ENCODE measurements at places on chromosomes 13 and 19.

DNA sequence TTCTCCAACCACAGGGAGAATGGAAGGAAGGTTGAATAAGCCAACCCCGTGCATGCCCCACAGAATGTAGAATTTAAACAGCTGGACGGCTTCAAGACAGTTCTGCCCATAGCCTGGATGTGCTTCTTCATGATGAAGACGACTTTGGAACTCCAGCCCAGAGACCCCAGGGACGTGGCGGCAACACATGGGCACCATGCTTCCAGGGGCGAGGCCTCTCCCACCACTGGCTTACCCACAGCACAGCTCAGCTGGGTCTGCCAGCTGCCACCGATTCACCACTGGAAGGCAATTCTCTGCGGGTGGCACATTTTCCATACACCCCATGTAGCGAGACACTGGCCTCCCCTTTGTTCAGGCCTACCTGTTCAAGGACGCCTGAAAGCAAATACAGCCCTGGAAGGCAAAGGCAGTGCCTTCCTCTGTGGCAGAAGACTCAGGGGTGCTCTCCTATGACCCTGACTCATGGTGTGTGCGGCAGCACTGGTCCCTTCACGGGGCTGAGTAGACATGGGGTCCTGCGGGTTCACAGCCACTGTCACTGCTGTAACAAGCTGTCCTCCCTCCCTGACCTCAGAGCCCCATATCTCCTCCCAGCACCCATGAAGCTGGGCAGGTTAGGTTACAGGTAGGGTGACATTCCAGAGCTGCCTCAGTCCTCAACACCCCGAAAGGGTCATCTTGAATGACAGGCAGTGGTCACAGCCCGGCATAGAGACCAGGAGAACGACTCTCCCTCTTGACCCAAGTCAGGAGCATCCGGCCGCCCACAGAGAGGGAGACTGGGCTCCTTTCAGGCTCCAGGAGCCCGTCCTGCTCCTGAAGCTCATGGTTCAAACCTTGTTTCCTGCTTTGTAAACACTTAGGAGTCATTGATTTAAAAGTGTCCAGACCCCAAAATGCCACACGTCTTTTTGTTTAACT lies 72.7 kb downstream of the SPACA7 start:
- no peak for DNase-seq

DNA sequence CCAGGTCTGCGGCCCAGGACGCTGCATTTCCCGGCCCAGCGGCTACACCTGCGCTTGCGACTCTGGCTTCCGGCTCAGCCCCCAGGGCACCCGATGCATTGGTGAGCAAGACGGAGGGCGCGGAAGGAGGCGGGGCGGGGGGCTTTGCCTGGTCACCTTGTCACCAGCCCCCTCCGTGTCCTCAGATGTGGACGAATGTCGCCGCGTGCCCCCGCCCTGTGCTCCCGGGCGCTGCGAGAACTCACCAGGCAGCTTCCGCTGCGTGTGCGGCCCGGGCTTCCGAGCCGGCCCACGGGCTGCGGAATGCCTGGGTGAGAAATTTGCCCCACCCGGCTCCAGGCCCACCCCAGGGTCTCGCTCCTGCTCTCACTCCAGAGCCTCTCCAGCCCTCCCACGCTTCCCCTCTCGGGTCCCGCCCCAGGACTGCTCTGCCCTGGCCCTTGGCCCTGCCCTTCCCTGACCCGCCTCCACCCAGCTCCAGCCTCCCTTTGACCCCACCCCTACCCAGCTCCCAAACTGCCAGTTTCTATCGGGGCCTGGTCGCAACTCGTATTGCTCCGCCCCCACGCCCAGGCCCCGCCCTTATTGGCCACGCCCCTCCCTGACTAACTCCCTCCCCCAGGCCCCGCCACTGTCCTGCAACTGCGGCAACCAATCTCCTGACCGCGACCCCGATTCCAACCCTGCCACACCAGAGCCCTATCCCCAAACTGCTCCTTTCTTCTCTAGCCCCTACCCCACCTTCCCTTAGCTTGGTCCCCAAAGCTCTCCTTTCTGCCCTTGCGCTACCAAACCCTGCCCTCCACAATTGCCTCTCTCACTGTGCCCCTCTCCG lies 8.6 kb downstream of the LTBP4 start:
- DNase-seq: peak; percentile 90

- DNase-seq: no peak
These were observed 5.9 kb upstream of the PLAUR start for GRCh38 chr19:43675906-43676305.

DNA sequence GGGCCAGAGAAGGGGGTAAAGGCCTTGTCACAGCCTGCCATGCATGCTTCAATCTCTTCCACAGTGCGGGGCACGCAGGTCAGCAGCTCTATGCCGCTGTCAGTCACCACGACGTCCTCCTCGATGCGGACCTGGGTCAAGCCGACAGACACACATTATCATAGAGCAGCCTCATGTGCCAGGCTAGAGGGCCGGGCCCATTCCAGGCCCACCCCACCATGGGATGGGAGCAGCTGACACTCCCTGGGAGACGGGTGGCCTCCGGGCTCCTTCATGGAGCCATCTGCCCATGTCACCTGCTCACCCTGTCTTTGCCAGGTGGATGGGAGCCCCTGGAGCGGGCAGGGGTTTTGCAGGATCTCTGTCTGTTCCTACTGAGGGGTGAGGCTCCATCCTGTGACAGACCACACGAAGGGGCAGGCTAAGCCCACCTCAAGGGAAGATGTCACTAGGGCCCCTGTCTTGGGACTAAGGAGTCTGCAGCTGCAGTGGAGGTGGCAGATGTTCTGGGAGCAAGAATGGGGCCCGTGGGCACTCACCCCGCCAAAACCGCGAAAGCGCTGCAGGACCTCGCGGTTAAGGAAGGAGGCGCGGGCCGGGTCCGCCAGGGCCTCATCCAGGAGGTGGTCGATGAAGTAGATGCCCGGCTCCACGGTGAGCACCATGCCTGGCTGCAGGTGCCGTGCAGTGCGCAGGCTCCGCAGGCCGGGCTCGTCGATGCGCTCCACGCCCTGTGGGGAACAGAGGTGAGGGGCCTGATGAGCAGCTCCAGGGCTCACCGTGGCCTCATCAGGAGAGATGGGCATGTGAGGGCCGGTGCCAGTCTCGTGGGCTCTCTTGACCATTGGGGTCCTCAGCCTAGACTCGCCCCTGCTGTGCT lies 14.1 kb downstream of the CEBPG start:
- DNase-seq: no peak

DNA sequence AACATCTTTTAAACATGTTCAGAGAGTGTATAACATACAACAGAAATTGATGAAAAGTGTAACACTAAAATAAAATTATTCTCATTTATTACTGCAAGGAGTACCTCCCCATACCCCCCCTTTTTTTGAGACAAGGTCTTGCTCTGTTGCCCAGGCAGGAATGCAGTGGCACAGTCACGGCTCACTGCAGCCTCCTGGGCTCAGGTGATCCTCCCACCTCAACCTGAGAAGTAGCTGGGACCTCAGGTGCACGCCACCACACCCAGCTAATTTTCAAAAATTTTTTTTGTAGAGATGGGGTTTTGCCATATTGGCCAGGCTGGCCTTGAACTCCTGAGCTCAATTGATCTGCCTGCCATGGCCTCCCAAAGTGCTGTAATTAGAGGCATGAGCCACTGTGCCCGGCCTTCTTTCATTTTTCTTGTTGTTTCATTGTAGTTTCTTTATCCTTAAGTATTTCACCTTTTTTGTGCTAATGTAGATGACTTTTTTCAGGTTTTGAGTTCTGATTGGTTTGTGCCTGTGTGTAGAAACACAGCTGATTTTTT lies 28.3 kb downstream of the GATAD2A start:
- DNase-seq: no peak

DNA sequence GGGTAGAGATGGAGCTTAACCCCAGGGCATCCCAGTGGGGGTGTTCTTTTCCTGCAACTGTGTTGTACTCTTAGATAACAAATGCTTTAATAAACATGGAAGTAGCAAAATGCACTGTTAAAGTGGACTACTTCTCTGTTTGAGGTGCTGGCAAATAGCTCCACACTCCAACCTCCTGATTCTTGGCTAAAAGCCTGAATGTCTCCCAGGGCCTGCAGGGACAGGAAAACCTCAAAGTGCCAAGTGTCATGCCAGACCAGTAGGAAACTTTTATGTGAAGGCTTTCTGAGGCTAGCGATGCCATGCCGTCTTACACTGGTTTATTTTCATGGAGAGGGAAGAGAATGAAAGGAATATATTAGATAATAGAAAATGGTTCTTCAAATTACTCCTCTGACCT lies 6.8 kb downstream of the FREM2 start:
- DNase-seq: no peak

DNA sequence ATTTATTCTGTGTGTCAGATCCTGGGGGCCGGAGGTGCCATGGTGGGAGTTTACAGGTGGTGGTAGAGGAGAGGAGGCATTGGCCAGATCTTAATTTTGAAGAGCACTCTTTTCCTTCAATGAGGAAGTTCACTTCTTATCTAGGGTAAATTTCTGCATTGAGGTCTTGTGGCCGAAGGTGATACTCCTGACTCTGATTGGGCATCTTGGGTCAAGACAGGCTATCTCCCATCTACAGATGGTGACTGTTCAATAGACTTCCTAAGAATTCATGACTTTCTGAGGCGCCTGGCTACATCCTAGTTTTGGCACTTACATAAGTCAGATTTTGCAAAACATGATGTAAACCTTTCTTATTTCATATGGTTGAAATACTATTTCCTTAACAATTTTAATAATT lies 135.2 kb downstream of the SUCLA2 start:
- no peak for DNase-seq

- no peak for DNase-seq
These were observed 1064.9 kb downstream of the SLITRK5 start for GRCh38 chr13:88736026-88736425.

DNA sequence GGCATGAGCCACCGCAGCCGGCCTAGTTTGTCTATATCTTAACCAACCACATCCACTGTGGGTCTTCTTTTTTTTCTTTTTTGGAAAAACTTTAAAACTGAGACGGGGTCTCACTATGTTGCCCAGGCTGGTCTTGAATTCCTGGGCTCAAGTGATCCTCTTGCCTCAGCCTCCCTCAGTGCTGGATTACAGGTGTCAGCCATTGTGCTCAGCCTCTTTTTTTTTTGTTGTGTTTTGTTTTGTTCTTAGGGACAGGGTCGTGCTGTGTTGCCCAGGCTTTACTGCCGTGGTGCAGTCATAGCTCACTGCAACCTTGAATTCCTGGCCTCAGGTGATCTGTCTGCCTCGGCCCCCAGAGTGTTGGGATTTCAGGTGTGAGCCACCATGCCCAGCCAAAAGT lies 7.4 kb downstream of the SNRNP70 start:
- no peak for DNase-seq

GRCh38 chr19:12888006-12888603 lies 1.1 kb upstream of the KLF1 start:
- no peak for DNase-seq

DNA sequence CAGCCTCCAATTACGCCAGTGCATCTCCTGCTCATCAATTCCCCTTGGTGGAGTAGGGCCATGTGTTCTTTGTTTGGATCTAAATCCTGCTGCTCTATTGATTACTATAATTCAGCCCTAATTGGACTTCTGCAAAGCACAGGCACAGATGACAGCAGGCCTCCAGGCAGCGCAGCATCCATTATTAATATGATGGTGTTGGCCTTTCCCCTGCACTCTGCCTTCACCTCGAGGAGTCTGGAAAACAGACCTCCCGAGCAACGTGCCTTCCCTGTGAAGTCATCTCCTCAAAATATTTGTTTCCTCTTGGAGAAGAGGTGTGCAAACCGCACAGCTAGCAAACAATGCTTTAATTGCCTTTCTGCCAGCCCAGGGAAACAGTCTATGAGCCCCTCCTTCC lies 92.5 kb downstream of the UQCRFS1 start:
- no peak for DNase-seq

DNA sequence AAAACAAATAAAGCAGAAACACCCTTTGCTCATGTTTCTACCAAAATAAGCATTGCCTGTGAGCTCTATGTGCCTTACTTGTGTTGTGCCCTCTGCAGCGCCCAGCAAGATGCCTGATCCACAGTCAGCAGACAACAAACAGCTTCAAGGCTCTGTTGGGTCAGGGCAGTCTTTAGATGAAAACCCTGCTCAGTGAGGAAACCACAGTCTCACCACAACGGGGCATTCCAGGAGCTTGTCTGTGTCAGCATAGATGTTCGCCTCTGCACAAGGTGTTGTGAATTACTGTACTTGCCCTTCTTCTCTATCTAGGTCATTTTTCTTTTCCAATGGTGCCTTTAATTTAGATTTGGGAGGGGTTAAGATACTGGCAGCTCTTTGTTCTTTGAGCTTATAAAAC lies 251.9 kb downstream of the COL4A1 start:
- no peak for DNase-seq

DNA sequence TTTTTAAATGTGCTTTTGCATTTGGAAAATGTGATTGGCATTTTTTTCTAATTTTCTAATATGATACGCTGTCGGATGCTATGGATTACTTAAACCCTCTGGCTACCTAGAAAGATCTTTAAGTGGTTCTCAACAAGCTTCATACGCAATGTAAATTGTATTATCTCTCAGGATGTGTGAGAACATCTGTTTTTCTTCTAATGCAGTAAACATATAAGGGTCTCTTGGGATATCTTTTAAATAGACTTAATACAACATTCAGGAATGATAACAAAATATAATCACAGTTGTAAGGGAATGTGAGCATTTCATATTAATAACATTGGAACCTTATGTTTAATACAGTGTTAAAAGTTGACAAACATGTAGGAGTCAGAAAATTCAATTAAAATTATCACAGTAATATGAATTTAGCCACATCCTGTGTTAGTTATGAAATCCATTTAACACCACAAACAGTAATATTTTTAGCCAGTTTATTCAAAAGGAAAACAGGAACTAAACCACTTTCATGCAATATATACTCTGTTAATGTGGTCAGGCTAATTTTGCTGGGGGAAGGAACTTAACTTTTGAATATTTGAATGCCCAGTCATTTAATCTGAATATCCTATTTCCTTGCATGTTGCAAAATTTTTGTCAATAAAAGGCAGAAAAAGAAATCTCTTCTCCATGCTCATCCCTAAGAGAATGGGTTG lies 15.0 kb upstream of the ALOX5AP start:
- DNase-seq: peak; percentile 63

DNA sequence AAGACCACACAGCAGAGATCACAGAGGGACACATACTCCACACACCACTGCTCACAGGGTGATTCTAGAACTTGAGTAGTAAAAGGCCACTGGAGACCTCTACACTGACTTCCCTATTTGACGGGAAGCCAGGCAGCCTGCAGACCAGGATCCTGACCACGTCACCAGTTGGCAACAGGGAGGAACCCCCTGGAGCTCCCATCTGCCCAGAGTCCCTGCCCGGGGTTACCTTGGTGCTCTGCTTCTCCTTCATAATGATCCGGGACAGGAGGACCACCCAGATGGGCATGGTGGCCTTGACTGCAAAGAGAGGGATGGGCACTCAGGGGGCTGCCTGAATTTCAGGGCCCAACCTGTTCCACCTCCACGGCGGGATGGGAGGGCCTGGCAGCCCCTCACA lies 932 bp downstream of the SLC35E1 start:
- peak; percentile 39 for DNase-seq

Measured in NAMALWA (cell line).